ENCODE measurements at places on chromosomes 2 and 18.

- DNase-seq = no peak
These were observed 67.3 kb downstream of the TMEFF2 start for GRCh38 chr2:192127434-192127833.

- no peak for DNase-seq
These were observed 26.0 kb upstream of the SP3 start for GRCh38 chr2:173990970-173991819.

- DNase-seq = no peak
These were observed 56.4 kb upstream of the PPP1CB start for GRCh38 chr2:28695245-28695647.

GRCh38 chr18:56166914-56167313 is 471.5 kb downstream of the TXNL1 start:
- DNase-seq = no peak

- DNase-seq = no peak
These were observed 159.0 kb downstream of the NUP35 start for GRCh38 chr2:183283209-183283608.

GRCh38 chr2:134347756-134348155 is 93.9 kb downstream of the MGAT5 start:
- DNase-seq = no peak

GRCh38 chr2:159616286-159616701 is at the start of gene BAZ2B:
TSS of gene BAZ2B (minus strand) at chr2:159616548. CDS start at chr2:159478719, 137,829 bp downstream.
- peak; percentile 86 for DNase-seq

DNA sequence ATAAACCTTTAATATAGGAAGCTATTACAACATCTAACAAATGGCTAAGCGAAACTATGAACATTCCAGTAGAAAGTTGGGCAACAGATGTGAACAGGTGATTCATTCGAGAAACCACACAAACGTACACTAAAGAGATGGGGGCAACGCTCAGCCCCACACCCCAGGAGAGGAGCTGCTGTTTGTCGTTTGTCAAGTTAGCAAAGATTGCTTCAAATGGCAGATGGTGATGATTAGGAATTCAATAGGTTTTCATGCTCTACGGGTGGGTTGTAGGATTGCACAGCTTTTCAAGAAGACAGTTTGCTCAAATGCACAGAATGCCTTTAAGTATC is 154.7 kb upstream of the HDAC4 start:
- DNase-seq = no peak

All from dermis microvascular lymphatic vessel endothelial cell (primary cell).